Stimulated activated CD8-positive, alpha-beta memory T cell treated with anti-CD3 and anti-CD28 coated beads, Interleukin-2, amount 100 ng/mL, for 48 hours (primary cell): ENCODE measurements at places on chromosomes 7 and 10.

- no peak for DNase-seq
Measured at GRCh38 chr10:89207801-89208551, 859 bp upstream of the CH25H start.

DNA sequence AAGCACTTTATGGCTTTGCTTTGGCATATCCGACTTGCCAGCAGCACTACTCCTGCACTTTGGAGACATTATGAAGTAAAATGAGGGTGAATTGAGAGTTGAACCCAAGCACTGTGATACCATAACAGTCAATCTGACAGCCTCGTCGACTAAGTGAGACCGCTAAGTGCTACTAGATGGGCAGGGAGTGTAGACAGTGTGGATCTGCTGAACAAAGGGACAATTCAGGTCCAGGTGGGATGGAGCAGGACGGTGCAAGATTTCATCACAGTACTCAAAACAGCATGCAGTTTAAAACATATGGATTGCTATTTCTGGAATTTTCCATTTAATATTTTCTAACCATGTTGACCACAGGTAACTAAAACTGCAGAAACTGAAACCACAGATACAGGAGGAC lies 20.8 kb upstream of the PRTFDC1 start:
- DNase-seq: no peak

- no peak for DNase-seq
Measured at GRCh38 chr10:25388862-25389206, 214.0 kb downstream of the GPR158 start.

- DNase-seq: no peak
Measured at GRCh38 chr10:60277656-60278055, 112.0 kb downstream of the ANK3 start.

- no peak for DNase-seq
Measured at GRCh38 chr10:49798275-49798674, 36.2 kb upstream of the OGDHL start.

- DNase-seq: no peak
Measured at GRCh38 chr7:120996333-120996987, 7.9 kb downstream of the CPED1 start.

- no peak for DNase-seq
Measured at GRCh38 chr7:47803846-47804245, 144.4 kb downstream of the PKD1L1 start.

DNA sequence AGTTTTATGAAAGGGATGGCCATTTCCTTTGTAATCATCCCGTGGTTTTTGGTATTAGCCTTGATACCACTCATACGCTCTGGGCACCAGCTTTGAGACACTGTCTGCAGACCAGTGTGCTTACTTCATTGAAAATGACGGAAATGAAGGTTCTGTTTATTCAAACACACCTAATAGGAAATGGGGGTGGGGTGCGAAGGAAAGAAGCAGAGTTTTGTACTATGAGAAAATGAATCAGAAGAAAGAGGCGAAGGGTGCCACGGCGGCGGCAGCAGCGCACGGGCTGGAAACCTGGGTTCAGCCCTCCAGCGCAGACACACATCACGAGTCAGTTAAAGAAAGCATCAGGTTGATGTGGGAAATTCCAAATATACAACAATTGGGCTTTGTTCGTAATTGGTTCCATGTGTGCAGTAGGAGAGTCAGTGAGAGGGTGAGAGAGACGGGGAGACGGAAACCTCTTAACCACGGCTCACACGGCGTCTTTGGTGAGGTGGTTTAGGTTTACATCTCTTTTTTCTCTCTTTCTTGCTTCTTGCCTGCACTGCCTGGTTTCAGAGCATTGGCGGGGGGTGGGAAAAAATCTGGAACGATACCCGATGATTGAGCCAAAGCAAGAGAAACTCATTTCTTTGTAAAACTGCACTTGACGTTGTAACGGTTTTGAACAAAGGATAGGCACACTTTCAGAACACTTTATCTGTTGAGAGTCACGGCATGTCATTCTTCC lies 321.2 kb downstream of the FRMD4A start:
- DNase-seq: peak; percentile 31

GRCh38 chr7:107138696-107139420 lies 29.9 kb upstream of the HBP1 start:
- DNase-seq: no peak

- DNase-seq: no peak
Measured at GRCh38 chr7:78714356-78714755, 739.1 kb downstream of the MAGI2 start.

GRCh38 chr10:16950656-16951601 lies 133.7 kb upstream of the RSU1 start:
- DNase-seq: no peak

DNA sequence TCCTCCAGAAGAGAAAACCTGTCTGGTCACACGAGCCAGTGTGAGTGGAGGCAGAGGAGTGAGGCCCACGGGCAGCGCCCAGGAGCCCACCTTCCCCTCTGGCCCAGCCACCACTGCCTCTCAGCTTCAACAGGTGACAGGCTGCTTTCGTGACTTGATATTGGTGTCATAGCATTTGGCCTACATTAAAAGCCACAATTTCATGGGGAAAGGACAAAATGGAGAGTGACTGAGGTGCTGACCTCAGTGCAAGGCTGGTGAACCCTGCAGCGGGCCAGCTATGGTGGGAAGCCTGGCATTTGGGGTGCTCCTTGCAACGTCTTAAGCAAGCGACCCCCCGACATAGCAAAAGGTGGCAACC lies 21.3 kb downstream of the ECHDC3 start:
- no peak for DNase-seq
